ENCODE measurements at places on chromosomes 3 and 15. TPM values are rescaled to one million over a fixed set of nuclear protein-coding genes. Genes with fewer than 3 reads are reported as not detected.
A peak's percentile ranks its signal among the peaks of the same experiment; 100 is the strongest.

Gene COX5A
- 58.6 TPM for total RNA-seq

Gene DCP1A
- total RNA-seq: 17.0 TPM

DNA sequence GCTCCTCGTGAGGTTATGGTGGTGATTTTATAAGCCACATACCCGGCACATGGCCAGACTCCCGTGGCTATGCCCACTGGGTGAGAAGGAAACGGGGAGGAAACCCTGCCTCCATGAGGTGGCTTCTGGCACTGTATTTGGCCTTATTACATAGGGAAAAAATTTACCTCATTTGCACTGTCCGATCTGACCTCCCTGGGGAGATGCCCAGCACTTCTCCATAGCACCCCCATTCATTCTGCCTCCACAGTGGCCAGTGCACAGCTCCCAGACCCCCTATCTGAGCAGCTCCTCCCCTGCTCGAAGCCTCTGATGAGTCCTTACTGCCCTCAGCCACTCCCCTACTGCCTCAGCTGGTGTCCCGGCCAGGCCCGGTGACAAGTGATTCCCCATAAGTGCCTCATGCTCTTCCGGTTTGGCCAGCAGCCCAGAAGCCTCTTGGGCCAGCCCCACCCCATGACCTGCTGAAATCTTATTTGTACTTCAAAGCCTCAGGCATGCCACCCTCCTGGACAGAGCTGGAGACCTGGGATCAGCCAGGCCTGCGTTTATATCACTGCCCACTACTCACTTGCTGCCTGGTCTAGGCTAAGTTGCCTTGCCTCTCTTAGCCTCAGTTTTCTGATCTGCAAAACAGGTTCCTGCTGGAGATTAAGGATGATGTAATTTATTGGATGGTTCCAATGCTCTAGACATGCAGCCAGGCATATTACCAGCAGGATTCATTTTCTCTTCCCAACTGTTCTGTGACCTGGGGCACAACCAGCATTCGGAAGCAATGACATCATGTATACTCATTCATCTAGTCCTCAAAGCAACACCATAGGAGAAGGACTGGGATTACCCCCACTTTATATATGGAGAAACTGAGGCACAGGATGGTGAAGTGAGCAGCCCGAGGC, 30.6 kb upstream of the SLC6A6 start:
- DNase-seq: no peak
- H3K27ac ChIP-seq: no peak overlapping the region
- peaks cover 13% of the 10 kb centered on the region for H3K4me1 ChIP-seq
- no peak overlapping the region for H3K4me3 ChIP-seq

GRCh38 chr3:178823150-178823549, 248.5 kb downstream of the ZMAT3 start:
- no peak overlapping the region for H3K4me3 ChIP-seq
- H3K27me3 ChIP-seq: no peaks in the 10 kb centered on the region
- no peaks in the 10 kb centered on the region for H3K36me3 ChIP-seq
- no peak for DNase-seq
- peak overlapping the region; percentile 44 for H3K27ac ChIP-seq

GRCh38 chr3:11204697-11205348, 50.5 kb downstream of the HRH1 start:
- no peak overlapping the region for H3K27ac ChIP-seq
- peaks cover 7% of the 10 kb centered on the region for H3K4me1 ChIP-seq
- no peaks in the 10 kb centered on the region for H3K27me3 ChIP-seq
- no peak for DNase-seq
- no peaks in the 10 kb centered on the region for H3K36me3 ChIP-seq

Gene CSPG4
- 195 TPM for total RNA-seq

- H3K27ac ChIP-seq: peak overlapping the region; percentile 98
- peak overlapping the region; percentile 65 for H3K4me3 ChIP-seq
- peaks cover 25% of the 10 kb centered on the region for H3K36me3 ChIP-seq
- peaks cover 100% of the 10 kb centered on the region for H3K4me1 ChIP-seq
Observed at GRCh38 chr15:40339621-40339945, 1.2 kb downstream of the CCDC9B start.

DNA sequence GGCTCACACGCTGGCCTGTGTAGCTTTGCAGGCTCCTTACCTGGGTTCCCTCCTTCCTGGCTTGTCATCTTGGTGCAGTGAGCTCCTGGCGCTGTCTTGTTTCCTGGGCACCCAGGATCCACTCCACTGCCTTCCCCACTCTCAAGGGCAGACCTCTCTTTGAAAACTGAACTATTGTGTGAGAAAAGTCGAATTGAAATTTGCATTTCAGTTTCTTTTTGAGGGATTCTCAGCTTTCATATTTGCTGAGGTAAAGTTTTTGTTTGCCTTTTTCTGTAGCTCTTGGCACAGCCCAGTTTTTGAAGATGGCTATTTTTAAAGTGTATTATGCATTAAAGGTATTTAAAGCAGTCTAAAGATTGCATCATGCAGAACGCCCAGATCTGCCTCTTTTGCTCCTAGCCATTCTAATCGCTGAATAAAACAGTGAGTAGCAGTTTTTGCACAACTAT, 70.1 kb downstream of the CCK start:
- no peak for DNase-seq
- no peaks in the 10 kb centered on the region for H3K27me3 ChIP-seq
- peaks cover 16% of the 10 kb centered on the region for H3K4me1 ChIP-seq

- H3K4me1 ChIP-seq: peaks cover 8% of the 10 kb centered on the region
- no peak overlapping the region for H3K4me3 ChIP-seq
- H3K27me3 ChIP-seq: no peaks in the 10 kb centered on the region
- no peaks in the 10 kb centered on the region for H3K36me3 ChIP-seq
- no peak overlapping the region for H3K27ac ChIP-seq
Observed at GRCh38 chr3:136780741-136781140, 28.6 kb upstream of the STAG1 start.

Gene NCEH1
- 3.0 TPM for total RNA-seq

DNA sequence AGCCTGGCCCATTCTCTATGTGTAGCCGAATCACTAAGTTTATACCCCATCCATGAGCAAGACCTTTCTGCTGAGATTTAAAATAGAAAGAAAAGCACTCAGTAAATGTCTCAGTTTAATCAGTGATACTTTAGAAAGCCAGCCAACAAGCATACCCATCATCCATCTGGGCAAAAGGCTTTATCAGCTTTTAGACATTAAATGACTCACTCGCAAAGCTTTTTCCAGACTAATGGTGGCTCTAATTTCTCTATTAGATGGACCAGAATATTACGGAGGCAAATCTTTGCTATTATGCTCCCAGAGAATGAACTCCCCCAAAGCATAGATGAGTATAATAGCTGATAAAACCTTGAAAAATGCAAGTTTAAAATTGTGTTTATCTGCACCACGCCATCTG, 727.8 kb downstream of the GBE1 start:
- no peak overlapping the region for H3K27ac ChIP-seq
- no peak for DNase-seq
- H3K36me3 ChIP-seq: no peaks in the 10 kb centered on the region
- no peaks in the 10 kb centered on the region for H3K4me1 ChIP-seq

Gene ARRDC4
- total RNA-seq: 133 TPM

DNA sequence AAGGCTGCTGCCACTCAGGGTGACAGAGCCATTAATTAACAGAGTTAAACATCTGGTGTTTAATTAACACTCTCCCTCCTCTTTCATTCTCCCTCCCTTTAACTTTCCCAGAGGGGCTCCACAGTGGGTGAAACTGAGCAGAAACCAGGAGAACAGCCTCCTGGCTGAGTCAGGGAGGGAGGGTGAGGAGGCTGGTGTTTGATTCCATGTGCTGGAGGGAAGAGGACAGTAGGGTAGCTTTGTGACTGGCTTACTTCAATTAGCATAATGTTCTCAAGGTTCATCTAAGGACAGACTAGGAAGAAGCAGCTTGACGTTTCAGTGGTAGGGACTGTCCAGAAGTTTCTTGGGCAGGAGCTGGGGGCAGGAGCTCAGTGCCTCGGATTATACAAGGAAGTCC, 62.8 kb downstream of the SEMA5B start:
- no peak overlapping the region for H3K4me3 ChIP-seq
- peaks cover 10% of the 10 kb centered on the region for H3K4me1 ChIP-seq
- no peak overlapping the region for H3K27ac ChIP-seq
- DNase-seq: no peak
- no peaks in the 10 kb centered on the region for H3K36me3 ChIP-seq

GRCh38 chr3:63095-63765, 133.3 kb upstream of the CHL1 start:
- no peaks in the 10 kb centered on the region for H3K36me3 ChIP-seq
- no peak overlapping the region for H3K27ac ChIP-seq
- no peak for DNase-seq
- no peak overlapping the region for H3K4me3 ChIP-seq

GRCh38 chr3:173748105-173748504, 350.6 kb downstream of the NLGN1 start:
- no peaks in the 10 kb centered on the region for H3K27me3 ChIP-seq
- no peak overlapping the region for H3K27ac ChIP-seq
- H3K4me1 ChIP-seq: no peaks in the 10 kb centered on the region
- no peaks in the 10 kb centered on the region for H3K36me3 ChIP-seq
- H3K4me3 ChIP-seq: no peak overlapping the region

DNA sequence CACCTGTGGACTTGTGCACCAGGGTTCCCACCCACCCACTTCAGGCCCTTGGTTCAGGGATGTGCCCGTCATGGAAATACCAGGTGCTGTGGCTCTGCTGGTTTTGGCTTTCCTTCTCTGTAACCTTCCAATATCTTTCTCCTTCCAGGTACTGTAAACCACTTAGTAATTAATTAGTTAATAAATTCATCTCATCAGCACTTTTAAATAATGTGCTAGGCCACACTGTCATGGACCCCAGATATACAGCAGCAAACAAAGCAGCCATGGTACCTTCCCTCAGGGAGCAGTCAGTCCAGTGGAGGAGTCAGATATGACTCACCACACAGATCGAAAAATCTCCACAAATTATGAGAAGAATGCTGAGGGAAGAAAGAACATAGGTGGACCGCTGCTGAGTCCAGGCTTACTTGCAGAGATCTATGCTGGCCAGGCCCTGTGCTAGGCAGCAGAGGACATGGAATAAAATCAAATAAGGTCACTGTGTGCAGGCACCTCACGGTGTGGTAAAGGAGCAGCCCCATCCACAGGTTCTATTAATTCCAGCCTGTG, 6.8 kb upstream of the GATA2 start:
- DNase-seq: no peak
- no peaks in the 10 kb centered on the region for H3K36me3 ChIP-seq
- no peak overlapping the region for H3K27ac ChIP-seq
- peaks cover 44% of the 10 kb centered on the region for H3K27me3 ChIP-seq
- H3K4me3 ChIP-seq: no peak overlapping the region

DNA sequence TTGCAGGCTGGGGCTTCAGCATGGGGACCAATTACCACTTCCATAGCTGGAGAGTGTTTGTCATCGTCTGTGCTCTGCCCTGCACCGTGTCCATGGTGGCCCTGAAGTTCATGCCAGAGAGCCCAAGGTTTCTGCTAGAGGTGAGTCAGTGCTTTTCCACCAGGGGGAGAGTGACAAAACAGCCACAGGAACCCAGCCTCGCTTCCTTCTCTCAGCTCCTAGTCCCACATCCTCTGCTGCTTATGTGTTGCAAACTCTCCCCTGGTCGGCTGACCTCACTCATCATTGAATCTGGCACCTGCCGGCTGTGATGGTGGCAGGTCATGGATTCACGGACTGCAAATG, 158.3 kb downstream of the SV2B start:
- no peak for DNase-seq
- peaks cover 5% of the 10 kb centered on the region for H3K4me1 ChIP-seq
- H3K27me3 ChIP-seq: no peaks in the 10 kb centered on the region
- no peak overlapping the region for H3K27ac ChIP-seq
- no peaks in the 10 kb centered on the region for H3K36me3 ChIP-seq

- no peaks in the 10 kb centered on the region for H3K36me3 ChIP-seq
- no peak overlapping the region for H3K4me3 ChIP-seq
- peaks cover 12% of the 10 kb centered on the region for H3K4me1 ChIP-seq
Observed at GRCh38 chr3:111810909-111811308, 48.2 kb upstream of the PHLDB2 start.

DNA sequence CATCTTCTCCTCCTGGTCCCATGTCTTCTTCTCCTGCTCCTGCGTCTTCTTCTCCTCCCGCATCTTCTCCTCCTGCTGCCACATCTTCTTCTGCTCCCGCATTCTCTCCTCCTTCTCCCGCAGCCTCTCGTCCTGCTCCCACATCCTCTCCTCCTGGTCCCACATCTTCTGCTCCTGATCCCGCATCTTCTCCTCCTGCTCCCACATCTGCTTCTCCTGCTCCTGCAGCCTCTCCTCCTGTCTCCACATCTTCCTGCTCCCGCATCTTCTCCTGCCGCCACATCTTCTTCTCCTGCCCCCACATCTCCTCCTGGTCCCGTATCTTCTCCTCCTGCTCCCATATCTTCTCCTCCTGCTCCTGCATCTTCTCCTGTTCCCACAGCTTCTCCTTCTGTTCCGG, 6.4 kb downstream of the GOLGA6L2 start:
- H3K4me3 ChIP-seq: no peak overlapping the region
- no peaks in the 10 kb centered on the region for H3K4me1 ChIP-seq
- no peak overlapping the region for H3K27ac ChIP-seq
- DNase-seq: no peak

Gene LRRC15
- total RNA-seq: 0.34 TPM

DNA sequence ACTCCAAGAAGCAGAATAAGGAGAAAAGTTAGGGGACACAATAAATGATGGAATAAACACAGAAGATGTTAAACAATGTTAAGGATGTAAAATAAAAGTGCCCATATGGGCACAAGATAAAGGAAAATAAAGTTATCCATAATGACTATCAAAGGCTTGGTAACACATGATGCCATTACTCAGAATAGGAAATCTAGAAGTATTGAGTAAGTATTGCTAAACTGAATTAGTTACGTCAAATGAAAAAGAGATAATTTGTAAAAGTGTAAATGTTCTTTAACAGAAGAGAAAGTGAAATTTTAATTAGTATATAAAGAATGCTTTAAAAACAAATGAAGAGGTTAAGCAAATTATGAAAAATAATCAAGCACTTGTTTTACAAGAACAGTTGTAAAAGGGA, 6.7 kb downstream of the COPS2 start:
- no peaks in the 10 kb centered on the region for H3K27me3 ChIP-seq
- no peak for DNase-seq
- no peak overlapping the region for H3K4me3 ChIP-seq
- no peak overlapping the region for H3K27ac ChIP-seq
- H3K36me3 ChIP-seq: peaks cover 6% of the 10 kb centered on the region

DNA sequence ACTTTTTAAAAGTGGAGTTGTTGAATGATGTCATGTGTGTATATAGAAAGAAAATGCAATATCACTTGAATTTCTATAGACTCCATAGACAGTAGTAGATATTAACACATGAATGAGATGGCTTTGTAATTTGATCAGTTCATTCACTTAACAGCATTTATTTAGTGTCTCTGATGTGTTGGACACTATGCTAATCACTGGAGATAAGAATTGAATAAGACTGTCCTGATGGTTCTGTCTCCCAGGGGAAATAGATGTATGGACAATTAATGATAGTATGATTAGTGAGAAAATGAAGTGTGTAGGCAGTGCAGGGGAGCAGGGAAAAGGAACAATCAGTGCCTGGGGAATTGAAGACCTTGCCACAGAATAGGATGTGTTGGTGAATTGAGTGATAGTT, 72.9 kb downstream of the RIOX2 start:
- H3K4me1 ChIP-seq: peaks cover 7% of the 10 kb centered on the region
- no peaks in the 10 kb centered on the region for H3K36me3 ChIP-seq
- no peak overlapping the region for H3K27ac ChIP-seq
- no peak overlapping the region for H3K4me3 ChIP-seq

Gene PLSCR5
- total RNA-seq: not detected

Gene ACKR2
- 15.9 TPM for total RNA-seq

Gene THAP10
- total RNA-seq: 2.1 TPM

- H3K36me3 ChIP-seq: no peaks in the 10 kb centered on the region
- no peak for DNase-seq
- H3K27ac ChIP-seq: peak overlapping the region; percentile 51
- no peak overlapping the region for H3K4me3 ChIP-seq
- H3K4me1 ChIP-seq: no peaks in the 10 kb centered on the region
Observed at GRCh38 chr3:126781889-126782491, 78.0 kb downstream of the CHCHD6 start.

GRCh38 chr15:83747050-83747717, 93.3 kb downstream of the ADAMTSL3 start:
- peaks cover 19% of the 10 kb centered on the region for H3K4me1 ChIP-seq
- no peaks in the 10 kb centered on the region for H3K36me3 ChIP-seq
- DNase-seq: no peak
- peak overlapping the region; percentile 71 for H3K27ac ChIP-seq

Gene SLC12A1
- not detected for total RNA-seq
